SK-N-SH (cell line): ENCODE measurements at places on chromosomes 5 and 9. TPM values are rescaled to one million over a fixed set of nuclear protein-coding genes. Genes with fewer than 3 reads are reported as not detected.
A peak's percentile ranks its signal among the peaks of the same experiment; 100 is the strongest.

CDKN2A gene
- 34.1 and 41.4 TPM in 2 replicates for polyA plus RNA-seq

OBP2B gene
- not detected in 2 replicates for polyA plus RNA-seq

OR1J1 gene
- polyA plus RNA-seq, result not detected in 2 replicates

TAF11L5 gene
- polyA plus RNA-seq, result not detected in 2 replicates

ZDHHC11 gene
- polyA plus RNA-seq, result 0.65 and 0.76 TPM in 2 replicates

MARCHF6 gene
- 52.4 and 98.0 TPM in 2 replicates for polyA plus RNA-seq

OTULIN gene
- 6.6 and 10.4 TPM in 2 replicates for polyA plus RNA-seq

CDC20B gene
- polyA plus RNA-seq, result 0.03 TPM in 2 replicates

DNA sequence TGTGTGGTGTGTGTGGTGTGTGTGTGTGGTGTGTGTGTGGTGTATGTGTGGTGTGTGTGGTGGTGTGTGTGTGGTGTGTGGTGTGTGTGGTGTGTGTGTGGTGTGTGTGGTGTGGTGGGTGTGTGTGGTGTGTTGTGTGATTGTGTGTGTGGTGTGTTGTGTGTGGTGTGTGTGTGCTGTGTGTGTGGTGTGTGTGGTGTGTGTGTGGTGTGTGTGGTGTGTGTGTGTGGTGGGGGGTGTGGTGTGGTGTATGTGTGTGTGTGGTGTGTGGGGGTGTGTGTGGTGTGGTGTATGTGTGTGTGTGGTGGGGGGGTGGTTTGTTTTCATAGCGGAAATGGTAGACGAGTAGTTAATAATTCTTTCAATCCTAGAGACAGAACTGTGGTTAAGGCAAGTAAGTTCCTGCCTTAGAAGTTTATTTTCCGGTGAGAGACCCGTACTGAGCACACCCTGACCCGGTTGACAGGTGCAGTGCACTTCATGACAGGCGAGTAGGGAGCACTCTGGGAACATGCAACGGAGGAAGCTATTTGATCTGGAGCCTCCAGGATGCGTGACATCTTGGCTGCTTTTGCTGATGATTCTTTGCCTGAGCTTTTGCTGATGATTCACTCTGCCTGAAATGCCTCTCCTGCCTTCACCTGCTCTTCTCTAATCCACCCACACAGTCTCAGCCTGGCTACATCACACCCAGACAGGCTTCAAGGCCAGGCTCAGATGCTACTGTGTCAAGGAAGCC lies 21.7 kb upstream of the FAT2 start:
- H3K36me3 ChIP-seq, result no peaks in the 10 kb centered on the region
- no peak overlapping the region for H3K27ac ChIP-seq
- H3K4me3 ChIP-seq, result no peak overlapping the region
- DNase-seq, result no peak
- no peaks in the 10 kb centered on the region for H3K4me1 ChIP-seq

- no peaks in the 10 kb centered on the region for H3K4me1 ChIP-seq
- H3K27ac ChIP-seq, result no peak overlapping the region
- no peak overlapping the region for H3K4me3 ChIP-seq
- no peak for DNase-seq
Observed at GRCh38 chr9:2679011-2679410, 38.3 kb upstream of the KCNV2 start.

DNA sequence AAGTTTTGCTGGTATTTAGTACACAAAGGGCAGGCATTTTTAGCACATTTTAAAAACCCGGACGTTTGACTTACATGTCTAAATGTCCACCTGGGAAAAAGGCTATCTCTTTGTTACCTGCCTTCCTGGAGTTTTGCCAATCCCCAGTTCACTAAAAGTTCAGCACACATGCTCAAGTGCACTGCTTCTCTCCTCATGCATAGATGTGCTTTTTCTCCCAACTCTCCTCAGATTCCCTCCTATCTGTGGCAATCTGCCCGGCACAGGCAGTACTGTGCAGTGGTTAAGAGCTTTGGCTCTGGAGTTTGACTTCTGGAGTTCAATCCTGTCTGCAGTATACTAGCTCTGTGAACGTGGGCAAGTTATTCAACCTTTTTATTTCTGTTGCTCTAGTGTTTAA lies 8.3 kb upstream of the CCNO start:
- no peaks in the 10 kb centered on the region for H3K4me1 ChIP-seq
- H3K27me3 ChIP-seq, result peaks cover 44% of the 10 kb centered on the region

DNA sequence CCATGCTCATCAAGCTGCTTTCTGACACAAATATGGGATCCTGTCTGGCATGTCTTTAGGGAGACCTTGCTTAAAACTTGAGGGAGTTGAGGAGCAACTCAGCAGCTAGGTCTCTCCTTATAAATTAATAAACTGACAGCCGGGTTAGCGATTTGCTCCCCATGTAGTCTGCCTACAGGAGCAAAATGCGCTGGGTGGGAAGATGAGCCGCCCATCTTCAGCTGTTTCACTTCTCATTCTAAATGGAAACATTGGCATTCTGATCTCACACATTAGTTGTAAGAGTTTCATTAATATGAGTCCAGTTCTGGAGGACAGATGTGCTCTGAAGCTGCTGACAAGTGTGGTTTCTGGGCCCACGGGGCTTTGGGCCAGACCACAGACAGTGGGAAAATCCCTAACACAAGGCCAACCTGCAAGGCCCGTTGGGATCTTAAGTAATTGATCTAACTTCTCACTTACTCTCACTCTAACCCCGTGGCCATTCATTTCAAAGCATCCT lies 197.0 kb downstream of the MCTP1 start:
- no peaks in the 10 kb centered on the region for H3K27me3 ChIP-seq
- no peaks in the 10 kb centered on the region for H3K36me3 ChIP-seq
- H3K27ac ChIP-seq, result no peak overlapping the region
- no peak overlapping the region for H3K4me3 ChIP-seq
- H3K4me1 ChIP-seq, result no peaks in the 10 kb centered on the region

DNA sequence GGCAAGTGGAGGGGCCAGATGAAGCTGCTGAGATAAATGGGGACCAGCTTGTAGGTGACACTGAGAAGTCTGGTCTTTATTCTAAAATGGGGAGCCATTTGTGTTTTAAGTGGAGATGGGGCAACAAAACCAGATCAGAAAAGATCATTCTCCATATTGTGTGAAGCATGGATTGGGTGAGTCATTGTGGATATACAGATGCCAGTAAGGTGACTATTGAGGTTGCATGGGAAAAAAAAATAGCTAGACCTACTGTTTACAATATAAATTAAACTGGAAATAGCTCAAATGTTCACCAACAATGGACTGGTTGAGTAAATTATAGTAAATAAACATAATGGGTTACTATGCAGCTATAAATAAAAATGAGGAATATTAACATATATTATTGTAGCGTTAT lies 5.4 kb upstream of the MAP1B start:
- no peaks in the 10 kb centered on the region for H3K36me3 ChIP-seq
- 0 out of 2 replicates have a peak, but pooled peaks cover 3% of the 10 kb centered on the region for H3K4me1 ChIP-seq
- DNase-seq, result no peak
- peak overlapping the region; percentile 39; the same call in 1 of the 2 replicates for H3K27ac ChIP-seq
- no peak overlapping the region for H3K4me3 ChIP-seq
- no peaks in the 10 kb centered on the region for H3K27me3 ChIP-seq

DNA sequence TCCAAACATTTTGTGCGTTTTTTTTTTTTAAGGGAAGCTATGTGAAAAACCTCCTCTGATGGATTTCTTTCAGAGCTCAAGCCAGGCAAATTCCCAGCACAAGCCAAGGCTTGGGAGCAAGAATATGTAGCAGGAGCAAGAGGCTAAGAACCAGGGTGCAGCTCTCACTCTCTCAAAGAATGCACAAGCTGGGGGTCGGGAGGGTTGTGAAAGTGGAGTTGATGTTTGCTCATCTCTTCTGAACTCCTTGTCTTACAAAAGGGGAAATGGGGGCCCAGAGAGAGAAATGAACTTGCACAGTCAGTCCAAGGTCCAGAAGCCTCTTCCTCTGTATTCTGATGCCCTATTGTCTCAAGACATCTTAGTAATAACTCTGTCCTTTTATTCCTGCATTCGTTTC lies 7.7 kb upstream of the TRAF1 start:
- H3K36me3 ChIP-seq, result no peaks in the 10 kb centered on the region
- peak overlapping the region; percentile 98 for H3K27ac ChIP-seq
- no peak for DNase-seq
- peaks cover 54% of the 10 kb centered on the region for H3K4me1 ChIP-seq
- no peaks in the 10 kb centered on the region for H3K27me3 ChIP-seq

DNA sequence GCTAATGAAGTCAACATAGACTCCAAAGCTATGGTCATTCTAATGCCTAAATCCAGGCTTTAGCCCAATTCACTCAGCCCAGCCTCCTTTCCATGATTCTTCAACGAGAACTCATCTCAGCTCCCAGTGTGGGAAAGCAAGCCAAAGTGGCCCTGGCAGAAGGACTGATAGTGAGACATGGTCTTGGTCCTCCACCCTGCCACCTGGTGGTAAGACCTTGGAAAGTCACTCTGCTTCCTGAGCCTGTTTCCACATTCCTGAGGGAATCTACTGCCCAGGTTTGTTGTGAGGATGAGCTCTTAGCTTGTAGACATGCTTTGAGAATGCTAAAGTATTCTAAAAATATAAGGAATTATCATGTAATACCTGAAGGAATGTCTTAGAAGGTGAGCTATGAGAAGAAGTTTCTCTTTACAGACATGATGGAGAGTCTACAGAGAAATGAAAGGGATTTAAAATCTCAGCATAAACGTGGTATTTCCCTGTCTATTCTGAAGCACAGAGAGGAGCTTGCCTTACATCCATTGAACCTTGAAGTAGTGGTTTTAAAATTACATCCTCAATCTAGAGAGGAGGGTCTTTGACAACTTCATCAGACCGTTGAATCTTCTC lies 173.5 kb downstream of the TRIM32 start:
- no peaks in the 10 kb centered on the region for H3K4me1 ChIP-seq
- no peaks in the 10 kb centered on the region for H3K36me3 ChIP-seq
- no peak overlapping the region for H3K4me3 ChIP-seq
- peak; percentile 64 for DNase-seq
- H3K27me3 ChIP-seq, result no peaks in the 10 kb centered on the region

DNA sequence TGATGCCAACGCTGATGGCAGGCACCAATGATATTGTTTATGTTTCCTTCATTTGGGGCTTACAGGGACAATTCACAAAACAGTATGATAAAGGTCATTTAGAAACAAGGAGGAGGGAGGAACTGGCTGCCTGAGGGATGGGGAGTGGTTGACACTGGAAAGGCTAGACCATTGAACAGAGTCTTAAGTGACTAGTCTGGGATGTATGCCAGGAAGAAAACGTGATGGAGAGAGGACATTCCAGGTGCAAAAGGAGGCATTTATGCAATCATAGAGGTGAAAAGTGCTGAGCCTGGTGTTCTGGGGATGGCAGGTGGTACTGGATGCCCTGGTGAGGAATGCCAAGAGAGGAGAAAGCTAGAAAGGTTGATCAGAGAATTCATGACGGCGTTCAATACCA lies 153.4 kb downstream of the ZNF462 start:
- H3K27ac ChIP-seq, result no peak overlapping the region
- peaks cover 21% of the 10 kb centered on the region for H3K36me3 ChIP-seq
- H3K27me3 ChIP-seq, result no peaks in the 10 kb centered on the region
- no peak for DNase-seq
- no peak overlapping the region for H3K4me3 ChIP-seq
- no peaks in the 10 kb centered on the region for H3K4me1 ChIP-seq

GRCh38 chr5:74064225-74064624 lies 438.2 kb downstream of the ARHGEF28 start:
- H3K27me3 ChIP-seq, result no peaks in the 10 kb centered on the region
- H3K4me3 ChIP-seq, result no peak overlapping the region
- H3K27ac ChIP-seq, result peak overlapping the region; percentile 34; the same call in 1 of the 2 replicates
- no peaks in the 10 kb centered on the region for H3K4me1 ChIP-seq

DNA sequence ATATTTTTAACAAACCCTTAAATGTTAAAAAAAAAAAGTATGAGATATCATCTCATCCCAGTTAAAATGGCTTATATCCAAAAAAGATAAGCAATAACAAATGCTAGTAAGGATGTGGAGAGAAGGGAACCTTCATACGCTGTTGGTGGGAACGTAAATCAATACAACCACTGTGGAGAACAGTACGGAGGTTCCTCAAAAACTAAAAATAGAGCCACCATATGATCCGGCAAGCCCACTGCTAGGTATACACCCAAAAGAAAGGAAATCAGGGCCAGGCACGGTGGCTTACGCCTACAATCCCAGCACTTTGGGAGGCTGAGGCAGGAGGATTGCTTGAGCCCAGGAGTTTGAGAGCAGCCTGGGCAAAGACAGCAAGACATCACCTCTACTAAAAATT lies 3.0 kb downstream of the MTMR12 start:
- no peaks in the 10 kb centered on the region for H3K27me3 ChIP-seq
- no peak for DNase-seq
- H3K27ac ChIP-seq, result no peak overlapping the region
- no peaks in the 10 kb centered on the region for H3K36me3 ChIP-seq

DNA sequence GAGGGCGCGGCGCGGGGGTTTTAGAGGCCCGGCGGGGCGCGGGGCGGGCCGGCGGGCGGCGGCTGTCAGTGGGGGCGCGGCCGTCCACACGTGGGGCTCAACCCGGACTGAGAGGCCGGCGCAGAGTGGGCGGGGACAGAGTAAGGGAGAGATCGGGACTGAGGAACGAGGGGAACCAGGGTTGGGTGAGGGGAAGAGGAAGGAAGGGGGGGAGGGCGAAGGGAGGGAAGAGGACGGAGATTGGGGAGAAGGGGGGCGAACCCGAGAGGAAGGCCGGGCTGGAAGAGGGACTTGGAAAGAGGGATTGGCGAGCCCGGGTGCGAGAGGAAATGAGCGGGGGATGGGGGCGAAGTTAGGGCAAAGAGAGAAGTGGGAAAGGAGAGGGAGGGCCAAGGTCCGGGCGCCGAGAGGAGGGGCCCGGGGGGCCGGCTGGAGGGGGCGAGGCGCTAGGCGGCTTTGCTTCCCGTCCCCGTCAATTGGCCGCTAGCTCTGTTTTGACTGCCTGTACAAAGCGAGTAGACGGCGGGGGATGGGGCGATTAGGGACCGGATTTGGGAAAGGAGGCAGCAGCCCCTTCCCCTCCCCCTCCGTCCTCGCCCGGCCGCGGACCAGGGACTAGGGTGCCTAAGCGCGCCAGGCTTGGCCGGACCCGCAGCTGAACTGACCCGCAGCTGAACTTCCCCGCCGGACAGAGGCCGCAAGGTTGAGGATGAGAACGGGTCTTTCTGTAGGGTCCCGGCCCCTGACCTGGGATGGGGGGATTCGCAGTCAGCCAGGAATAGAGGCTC lies 399 bp upstream of the FBN2 start:
- DNase-seq, result peak; percentile 16
- no peaks in the 10 kb centered on the region for H3K36me3 ChIP-seq
- H3K27ac ChIP-seq, result no peak overlapping the region
- no peaks in the 10 kb centered on the region; the same call in 1 of the 2 replicates for H3K4me1 ChIP-seq
- H3K27me3 ChIP-seq, result peaks cover 46% of the 10 kb centered on the region
- peak overlapping the region; percentile 54; the same call in 1 of the 2 replicates for H3K4me3 ChIP-seq

- H3K4me3 ChIP-seq, result no peak overlapping the region
- H3K27me3 ChIP-seq, result no peaks in the 10 kb centered on the region
- H3K27ac ChIP-seq, result peak overlapping the region; percentile 40; the same call in 1 of the 2 replicates
Observed at GRCh38 chr9:83271665-83272071, 208.7 kb upstream of the RASEF start.
